ENCODE measurements at places on chromosomes 12 and 14.
A peak's percentile ranks its signal among the peaks of the same experiment; 100 is the strongest.

DNA sequence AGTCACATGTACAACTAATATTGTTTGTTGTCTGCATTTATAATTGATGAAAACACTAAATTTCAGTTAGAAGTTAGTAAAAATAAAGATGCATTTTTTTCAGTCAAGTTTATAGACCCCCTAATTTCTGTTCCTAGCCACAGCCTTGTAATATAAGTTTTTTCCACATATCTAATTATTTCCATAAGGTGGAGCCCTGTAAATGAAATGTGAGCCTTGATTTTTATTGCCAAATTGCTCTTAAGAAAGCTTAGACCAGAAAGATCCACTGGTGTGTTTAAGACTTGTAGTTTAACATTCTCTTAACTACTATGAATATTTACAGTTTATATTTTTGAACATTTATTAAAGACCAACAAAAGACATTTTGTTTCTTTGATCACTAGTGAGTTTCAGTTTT lies 322.1 kb upstream of the RGS6 start:
- no peak for DNase-seq

- peak; percentile 30 for DNase-seq
These were observed 49.3 kb downstream of the NDUFA12 start for GRCh38 chr12:94954029-94954685.

DNA sequence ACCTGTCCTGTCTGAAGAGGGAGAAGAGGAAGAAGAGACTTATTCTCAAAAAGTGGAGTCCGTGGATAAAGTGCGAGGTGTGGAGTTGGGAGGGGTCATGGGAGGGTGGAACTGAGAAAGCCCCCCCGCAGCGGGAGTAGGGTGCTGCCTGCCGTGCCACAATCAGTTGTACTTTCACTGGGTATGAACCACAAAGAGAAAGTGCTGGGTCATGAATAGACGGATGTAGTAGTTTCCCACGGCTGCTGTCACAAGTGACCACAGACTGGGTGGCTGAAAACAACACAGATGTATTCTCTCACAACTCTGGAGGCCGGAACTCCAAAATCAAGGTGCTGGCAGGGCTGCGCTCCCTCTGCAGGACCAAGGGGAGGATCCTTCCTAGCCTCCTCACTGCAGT lies 5.5 kb downstream of the DNAH10 start:
- no peak for DNase-seq

DNA sequence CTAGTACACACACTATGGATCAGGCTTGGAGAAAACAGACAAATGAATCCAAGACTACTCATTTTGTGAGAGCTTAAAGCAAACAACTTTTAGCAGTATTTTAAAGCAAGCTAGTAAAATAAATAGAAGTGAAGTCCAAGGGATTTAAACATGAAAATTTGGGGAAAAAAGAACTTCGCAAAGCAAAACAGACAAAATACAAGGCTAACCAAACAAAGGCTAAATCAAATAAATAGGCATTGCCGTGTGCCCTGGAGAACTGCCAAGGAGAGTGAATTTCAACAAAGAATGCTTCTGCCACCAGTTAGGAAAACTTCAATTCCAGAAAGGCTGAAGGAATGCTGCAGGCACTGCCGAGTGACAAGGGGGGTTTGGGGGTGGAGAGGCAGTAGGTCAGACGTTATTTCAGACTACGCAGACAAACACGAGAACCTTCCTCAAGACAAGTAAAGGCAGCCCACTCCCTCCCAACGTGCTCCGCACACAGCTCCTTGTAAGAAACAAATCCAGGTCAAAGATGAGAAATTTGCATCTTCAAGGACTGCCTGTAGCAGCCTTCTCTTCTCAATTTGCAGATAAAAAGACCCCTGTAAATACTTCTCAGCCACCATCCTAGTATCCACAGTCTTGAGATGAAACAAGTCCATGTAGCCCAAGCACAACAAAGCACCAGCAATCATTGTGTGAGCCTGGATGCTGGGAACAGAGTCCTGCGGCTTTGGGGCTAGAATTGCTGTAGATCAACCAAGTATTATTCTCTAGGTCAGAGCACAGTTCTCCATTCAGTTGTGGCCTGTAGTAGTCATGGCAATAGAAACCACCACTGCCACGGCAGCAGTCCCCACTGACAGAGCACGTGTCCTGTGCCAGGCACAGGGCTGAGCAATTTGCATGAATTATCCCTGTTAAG lies 43.3 kb downstream of the EFCAB11 start:
- DNase-seq, result peak; percentile 49

- DNase-seq, result no peak
These were observed 33.1 kb upstream of the MMP19 start for GRCh38 chr12:55875704-55876467.

- no peak for DNase-seq
These were observed 70.1 kb upstream of the HOXC13 start for GRCh38 chr12:53868511-53868986.

All from endothelial cell of umbilical vein (primary cell).